Daoy (cell line): ENCODE measurements at places on chromosomes 7 and 10. TPM values are rescaled to one million over a fixed set of nuclear protein-coding genes. Genes with fewer than 3 reads are reported as not detected.
A peak's percentile ranks its signal among the peaks of the same experiment; 100 is the strongest.

- DNase-seq = no peak
These were observed 11.2 kb downstream of the GATA3 start for GRCh38 chr10:8065651-8066050.

GRCh38 chr7:12921751-12922345 lies 234.4 kb downstream of the ARL4A start:
- DNase-seq = no peak

DNA sequence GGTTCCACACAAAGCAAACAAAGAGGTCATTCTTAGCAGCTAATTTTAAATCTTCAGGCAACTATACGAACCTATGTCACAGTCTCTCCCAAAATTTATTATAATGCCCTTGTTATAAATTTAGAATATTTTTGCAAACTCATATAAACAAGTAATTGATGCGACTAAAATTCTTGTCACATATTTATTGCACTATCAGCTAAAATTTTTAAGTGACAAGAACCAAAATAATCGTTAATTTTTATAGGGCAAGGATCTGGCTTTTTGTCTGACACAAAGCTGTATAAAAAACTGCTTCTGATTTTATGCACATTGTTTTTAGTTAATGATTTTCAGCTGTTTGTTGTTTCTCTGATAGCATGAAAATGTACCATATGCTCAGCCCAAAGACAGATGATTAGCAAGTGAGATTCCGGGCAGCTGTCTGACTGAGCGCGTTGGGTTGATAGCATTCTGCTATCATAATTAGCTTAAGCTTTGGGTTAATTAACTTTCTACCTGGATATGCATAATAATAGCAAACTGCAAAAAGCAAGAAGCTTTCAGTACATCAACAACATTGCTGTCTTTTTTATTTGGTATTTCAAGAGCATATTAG lies 136.0 kb downstream of the MGMT start:
- no peak for DNase-seq

- no peak for DNase-seq
These were observed 4.5 kb downstream of the ZPBP start for GRCh38 chr7:50088463-50089129.

- DNase-seq = no peak
These were observed 29.4 kb downstream of the HIPK2 start for GRCh38 chr7:139748373-139748765.

GRCh38 chr7:116644628-116645027 lies 27.4 kb upstream of the MET start:
- DNase-seq = no peak

- peak; percentile 18 for DNase-seq
These were observed 116.5 kb downstream of the MARCHF5 start for GRCh38 chr10:92407305-92408016.

GRCh38 chr10:82319074-82319473 lies 444.1 kb downstream of the NRG3 start:
- no peak for DNase-seq

DNA sequence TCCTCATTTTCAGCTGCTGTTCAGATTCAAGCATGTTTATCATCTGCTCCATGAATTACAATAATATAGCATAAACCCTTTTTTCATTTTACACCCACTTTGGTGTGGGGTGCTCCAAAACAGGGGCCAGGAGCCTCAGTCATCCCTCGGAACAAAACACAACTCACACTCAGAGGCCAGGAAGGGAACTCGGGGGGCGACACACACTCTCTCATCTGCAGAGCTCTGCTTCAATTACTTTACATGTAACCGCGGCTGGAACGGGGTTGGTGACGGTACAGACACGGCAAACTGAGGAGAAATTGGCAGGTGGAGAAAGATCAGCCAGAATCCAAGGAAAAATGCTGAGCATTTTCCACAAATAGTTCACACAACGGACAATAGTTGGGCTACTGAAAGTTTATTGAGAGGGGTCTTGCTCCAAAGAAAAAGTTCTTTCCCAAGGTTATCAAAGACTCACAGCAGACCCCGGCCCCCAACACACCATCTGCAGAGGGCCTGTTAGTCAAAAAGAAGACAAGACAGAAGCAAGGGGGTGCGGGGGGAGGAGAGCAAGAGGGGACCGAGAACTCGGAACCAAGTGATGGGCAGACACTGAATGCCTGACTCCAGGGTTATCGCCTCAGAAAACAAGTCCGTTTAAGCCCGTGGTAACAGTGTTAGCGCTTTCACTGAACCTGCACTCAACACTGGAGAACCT lies 20.5 kb downstream of the DIP2C start:
- DNase-seq = no peak

DNA sequence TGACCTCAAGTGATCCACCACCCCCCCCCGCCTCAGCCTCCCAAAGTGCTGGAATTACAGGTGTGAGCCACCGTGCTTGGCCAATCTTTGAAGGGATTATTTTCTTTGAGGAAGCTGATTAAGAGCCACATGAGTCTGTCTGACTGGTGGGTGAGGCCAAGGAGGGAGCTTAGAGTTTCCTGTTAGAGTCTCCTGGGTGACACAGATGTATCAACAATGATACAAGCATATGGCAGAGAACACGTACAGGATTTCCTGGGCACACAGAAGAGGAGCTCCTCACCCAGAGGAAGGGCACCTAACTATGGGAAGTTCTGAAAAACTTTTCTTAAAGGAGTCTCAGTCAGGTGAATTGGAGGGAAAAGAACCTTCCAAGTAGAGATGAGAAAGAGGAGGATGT lies 69.4 kb downstream of the GOLGA7B start:
- DNase-seq = peak; percentile 28

DNA sequence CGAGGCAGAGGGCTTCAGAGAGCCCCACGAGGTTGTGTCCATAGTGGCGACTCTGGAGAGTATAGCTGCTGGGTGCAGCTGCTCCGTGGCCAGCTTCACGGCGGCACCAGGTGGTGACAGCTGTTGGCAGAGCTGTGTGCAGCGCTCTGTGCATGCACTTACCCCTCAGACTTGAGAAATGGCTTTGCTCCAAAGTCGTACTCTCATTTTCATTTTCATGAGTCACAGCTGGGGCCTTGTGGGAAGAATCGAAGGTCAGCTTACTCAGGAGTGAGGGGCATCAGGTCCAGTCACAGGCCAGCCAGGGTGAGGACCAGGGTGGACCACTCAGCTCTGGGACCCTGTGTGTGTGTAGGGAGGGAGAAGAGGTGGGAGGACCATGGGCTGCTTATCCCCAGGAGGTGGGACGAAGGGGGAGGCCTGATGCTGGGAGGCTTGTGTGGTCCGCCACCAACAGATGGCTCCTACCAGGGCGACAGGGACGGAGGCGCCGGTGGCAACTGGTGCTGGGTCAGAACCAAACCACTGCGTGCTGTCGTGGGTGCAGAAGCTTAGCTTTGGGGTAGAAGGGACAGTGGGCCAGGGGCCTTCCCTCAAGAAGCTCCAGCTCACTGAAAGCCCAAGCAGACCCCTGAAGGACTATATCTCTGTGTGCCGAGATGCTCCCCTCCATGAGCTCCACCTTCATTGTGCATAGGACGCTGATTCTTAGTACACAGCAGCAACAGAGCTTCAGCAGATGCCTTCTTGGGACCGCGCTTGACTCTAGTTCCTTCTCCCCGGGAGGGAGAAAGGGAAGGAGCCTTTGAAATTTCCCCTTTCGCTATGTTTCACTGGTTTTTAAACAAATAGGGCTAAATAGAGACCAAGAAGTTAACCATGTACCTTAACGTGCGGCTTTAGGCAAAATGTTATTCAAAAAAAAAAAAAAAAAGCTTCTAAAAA lies 225.0 kb downstream of the CELF2 start:
- DNase-seq = peak; percentile 18

- DNase-seq = no peak
These were observed 92.5 kb downstream of the TRIL start for GRCh38 chr7:28865601-28866144.

DNA sequence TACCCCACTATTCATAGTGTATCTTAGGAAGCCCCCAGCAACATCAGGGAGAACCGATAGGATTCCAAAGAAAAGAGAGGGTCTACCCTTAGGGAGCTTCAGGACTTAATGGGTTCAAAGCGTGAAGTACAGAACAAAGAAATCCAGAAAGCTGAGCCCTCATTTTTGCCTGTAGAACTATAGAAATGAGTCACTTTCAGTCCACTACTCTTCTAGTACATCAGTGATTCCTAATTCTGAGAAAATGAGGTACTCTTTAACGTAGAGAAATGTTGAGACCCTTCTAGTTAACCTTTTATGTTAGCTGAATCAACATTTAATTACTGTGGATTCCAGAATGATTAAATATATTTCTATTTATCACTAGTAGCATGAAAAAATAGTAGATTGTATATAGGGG lies 1.8 kb downstream of the TDRD1 start:
- no peak for DNase-seq

DNA sequence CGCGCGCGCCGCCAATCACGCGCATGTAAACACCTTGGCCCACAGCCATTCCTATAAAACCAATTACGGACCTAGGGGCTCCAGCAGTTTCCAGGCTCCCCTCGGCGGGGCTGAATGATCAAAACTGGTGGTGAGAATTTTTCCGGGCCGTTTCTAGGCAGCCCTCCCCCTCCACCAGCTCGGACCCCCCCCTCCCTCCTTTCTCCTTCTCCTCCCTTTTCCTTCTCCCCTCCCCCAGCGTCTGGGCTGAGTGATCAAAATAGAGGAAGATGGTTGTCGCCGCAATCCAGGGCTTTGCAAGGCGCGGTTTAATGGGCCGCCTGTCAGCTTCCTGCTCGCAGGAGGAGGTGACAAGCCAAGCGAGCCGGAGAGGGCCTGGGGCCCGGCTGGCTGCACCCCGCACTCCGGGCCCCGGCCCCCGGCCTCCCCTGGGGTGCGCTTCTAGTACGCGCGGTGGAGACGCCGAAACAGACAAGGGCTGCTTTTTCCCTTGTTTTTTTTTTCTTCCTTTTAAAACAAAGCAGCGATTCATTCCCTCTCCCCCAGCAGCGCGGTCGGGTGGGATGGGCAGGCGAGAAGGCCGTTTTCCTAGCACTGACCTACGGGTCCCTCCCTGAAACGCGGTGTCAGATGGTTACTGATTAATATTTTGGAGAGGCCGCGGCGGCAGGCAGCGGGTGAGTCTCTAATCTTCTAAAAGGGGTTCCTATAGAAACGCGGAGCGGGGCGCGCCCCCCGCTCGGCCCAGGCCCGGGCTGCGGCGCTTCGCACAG lies 528 bp upstream of the TNRC18 start:
- peak; percentile 99 for DNase-seq

- no peak for DNase-seq
These were observed 289.3 kb upstream of the MTPN start for GRCh38 chr7:136266457-136266856.

DNA sequence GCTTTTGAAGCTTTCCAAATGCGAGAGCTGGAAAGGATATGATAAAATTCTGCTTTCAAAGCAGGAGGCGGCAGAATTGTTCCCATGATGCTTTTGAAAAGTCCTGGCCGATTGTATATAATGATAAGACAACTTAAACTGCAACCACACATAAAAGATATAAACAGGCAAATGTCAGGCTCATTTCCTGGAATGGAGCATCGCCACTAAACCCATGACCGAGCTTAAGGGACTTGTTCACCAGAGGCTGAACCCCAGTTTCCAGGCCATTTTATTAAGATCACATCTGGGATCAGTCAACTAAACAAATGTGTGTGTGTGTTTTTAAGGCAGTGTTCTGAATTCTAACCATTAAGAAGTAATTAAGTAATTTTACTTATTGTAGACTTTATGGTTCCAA lies 131.6 kb downstream of the ITGA8 start:
- DNase-seq = no peak

GRCh38 chr10:218798-219197 lies 83.5 kb downstream of the ZMYND11 start:
- no peak for DNase-seq

DNA sequence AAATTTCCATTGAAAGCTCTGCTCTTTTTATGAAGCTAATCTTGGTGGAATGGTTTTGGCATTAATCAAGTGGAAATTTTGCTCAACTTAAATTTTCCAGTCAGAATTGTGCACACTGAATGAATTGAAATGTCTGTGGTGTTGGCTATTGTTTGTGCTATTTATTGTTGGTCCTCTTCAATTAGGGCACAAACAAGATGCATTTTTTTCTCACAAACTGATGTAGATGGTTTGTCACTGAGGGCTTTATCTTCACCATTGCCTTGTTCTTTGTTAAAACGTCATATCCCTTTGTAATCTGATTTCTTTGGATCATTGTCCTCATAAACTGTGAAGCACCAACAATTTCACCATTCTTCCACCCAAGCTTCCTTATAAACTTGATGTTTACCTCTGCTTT lies 152.1 kb upstream of the RHOBTB1 start:
- DNase-seq = no peak

GRCh38 chr7:124603066-124603465 lies 162.5 kb downstream of the GPR37 start:
- peak; percentile 19 for DNase-seq

GRCh38 chr7:37312608-37313007 lies 136.1 kb downstream of the ELMO1 start:
- no peak for DNase-seq

DNA sequence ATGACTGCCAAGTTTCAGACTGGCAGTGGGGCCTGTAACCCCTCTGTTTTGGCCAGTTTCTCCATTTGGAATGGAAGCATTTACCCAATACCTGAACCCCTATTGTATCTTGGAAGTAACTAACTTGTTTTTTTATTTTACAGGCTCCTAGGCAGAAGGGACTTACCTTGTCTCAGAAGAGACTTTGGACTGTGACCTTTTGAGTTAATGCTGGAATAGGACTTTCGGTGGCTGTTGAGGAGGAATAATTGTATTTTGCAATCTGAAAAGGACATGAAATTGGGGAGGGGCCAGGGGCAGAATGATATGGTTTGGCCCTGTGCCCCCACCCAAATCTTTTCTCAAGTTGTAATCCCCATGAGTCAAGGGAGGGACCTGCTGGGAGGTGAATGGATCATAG lies 20.0 kb upstream of the MKLN1 start:
- DNase-seq = no peak

DNA sequence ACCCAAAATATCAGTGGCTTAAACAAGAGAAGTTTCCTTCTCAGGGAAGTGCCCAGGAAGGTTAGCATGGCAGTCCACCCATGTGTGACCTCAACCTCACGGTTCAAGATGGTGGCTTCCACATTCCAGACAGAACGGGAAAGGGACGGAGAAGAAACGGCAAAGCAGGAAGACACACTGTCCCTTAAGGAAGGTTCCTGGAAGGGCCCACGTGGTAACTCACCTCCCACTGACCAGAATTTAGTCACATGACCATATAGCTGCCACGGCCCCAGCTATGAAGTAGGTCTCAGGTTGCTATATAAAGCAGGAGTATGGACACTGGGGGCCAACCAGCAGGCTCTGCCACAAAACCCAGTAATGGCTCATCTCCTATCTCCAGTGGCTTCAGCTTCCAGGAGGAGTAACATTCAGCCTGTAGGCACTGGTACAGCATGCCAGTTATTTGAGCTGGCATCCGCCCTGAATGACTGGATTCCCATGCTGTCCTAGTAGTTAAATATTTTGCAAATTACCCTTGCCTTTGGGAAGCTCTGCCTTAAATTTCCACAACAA lies 278.5 kb upstream of the KLF14 start:
- peak; percentile 53 for DNase-seq

NUTM2D gene
- 0.86 and 1.6 TPM in 2 replicates for total RNA-seq

NPSR1 gene
- not detected in 2 replicates for total RNA-seq

PAOX gene
- total RNA-seq = 0.48 and 2.1 TPM in 2 replicates

INPP5A gene
- total RNA-seq = 26.8 and 32.1 TPM in 2 replicates

GDI2 gene
- 340 and 354 TPM in 2 replicates for total RNA-seq

PNLIPRP1 gene
- not detected in 2 replicates for total RNA-seq

SFRP5 gene
- total RNA-seq = 3.0 and 6.7 TPM in 2 replicates

HOXA4 gene
- total RNA-seq = 4.1 and 6.7 TPM in 2 replicates

SFRP4 gene
- 0.77 and 1.4 TPM in 2 replicates for total RNA-seq

FASTK gene
- 93.8 and 111 TPM in 2 replicates for total RNA-seq

TMEM196 gene
- total RNA-seq = not detected in 2 replicates

RHEB gene
- total RNA-seq = 307 and 426 TPM in 2 replicates

DLG5 gene
- total RNA-seq = 8.6 and 25.2 TPM in 2 replicates
